Activated CD4-positive, CD25-positive, alpha-beta regulatory T cell treated with anti-CD3 and anti-CD28 coated beads, Interleukin-2, amount 50 U/mL, for 16 hours (primary cell): ENCODE measurements at places on chromosomes 3 and 15.
A peak's percentile ranks its signal among the peaks of the same experiment; 100 is the strongest.

GRCh38 chr3:47571391-47572175, 7.1 kb downstream of the CSPG5 start:
- no peak for DNase-seq

DNA sequence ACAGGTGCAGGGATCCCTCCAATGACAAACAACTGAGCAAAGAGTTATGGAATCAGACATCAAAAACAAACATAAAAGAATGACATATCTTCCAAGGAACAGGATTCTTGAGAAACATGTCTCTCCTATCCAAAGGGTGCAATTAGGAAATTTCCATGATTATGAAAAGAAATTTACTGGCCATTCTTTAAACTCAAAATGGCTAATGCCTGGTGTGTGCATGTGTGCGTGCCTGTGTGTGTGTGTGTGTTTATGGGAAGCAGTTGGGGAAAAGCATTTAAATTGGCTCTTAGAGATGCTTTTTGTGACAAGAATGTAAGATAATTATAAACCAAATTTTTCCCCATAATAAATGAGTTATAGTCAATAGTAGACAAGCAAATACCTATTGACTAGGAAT, 320.5 kb upstream of the THBS1 start:
- DNase-seq: no peak

DNA sequence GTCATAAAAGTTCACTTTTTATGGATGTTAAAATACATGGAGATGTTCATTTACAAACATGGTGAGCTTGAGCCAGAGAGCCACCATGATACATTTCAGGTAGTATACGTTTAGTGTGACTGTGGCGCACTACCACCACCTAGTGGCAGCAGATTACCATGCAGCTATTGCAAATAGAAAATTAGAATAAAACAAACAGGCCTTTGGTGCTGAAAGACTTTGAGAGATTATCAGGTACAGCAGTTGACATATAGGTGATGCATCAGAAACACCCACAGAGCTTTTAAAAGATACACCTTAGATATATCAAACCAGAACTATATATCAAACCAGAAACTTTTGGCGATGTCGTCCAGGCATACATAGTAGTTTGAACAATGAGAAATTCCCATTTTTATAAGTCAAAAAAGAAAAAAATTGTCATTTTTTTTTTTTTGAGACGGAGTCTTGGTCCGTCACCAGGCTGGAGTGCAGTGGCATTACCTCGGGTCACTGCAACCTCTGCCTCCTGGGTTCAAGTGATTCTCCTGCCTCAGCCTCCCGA, 42.0 kb upstream of the ICE2 start:
- DNase-seq: peak; percentile 56

DNA sequence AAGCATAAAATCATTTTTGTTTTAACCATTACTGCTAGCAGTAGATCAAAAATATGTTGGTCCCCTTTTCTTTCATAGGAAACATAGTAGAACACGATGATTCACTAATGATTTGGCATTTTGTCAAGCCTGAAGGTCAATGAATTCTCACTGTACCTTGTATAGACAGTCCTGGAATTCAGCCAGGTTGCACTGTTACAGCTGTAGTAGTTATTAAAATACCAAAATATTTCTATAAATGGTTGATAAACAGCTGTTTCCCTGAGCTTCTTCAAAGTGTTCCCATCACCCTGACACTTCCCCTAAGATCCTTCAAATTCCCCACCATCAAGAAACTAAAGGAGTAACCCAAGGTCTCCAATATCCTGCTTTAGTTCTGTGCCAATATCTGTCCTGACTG, 200.9 kb downstream of the ATP8B4 start:
- no peak for DNase-seq

DNA sequence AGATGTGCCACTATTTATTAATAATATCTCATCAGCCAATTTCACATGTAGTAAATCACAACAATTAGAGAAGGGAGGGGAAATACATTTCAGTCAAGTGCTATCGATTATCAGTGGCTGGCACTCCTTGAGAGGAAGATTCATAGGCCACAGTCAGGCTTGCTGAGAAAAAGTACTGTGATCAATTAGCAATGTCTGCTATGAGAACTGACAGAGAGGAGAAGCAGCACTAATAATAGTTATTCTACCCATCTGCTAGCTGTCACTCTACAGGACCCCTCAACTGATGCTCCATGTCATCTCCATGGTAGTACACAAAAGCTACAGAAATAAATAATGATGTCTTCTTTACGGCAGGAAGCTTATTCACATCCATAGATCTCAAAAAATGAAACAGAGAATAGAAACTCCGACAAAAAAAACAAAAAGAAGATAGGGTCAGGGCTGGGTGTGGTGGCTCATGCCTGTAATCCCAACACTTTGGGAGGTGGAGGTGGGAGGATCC, 351.3 kb downstream of the FOXP1 start:
- DNase-seq: no peak

GRCh38 chr15:86183596-86184491, 104.2 kb downstream of the AGBL1 start:
- DNase-seq: no peak

- no peak for DNase-seq
These were observed 7.1 kb upstream of the TTC14 start for GRCh38 chr3:180594631-180595558.

DNA sequence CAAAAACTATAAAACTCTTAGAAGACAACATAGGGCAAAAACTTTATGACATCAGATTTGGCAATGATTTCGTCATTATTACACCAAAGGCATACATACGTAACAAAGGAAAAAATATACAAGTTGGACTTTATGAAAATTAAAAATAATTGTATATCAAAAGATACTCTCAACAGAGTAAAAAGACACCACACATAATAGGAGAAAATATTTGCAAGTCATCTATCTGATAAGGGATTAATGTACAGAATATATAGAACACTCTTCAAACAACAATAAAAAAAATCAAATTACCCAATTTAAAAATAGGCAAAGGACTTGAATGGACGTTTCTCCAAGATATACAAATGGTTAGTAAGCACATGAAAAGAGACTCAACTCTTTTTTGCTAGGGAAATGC, 77.5 kb downstream of the RPL39L start:
- no peak for DNase-seq

- no peak for DNase-seq
These were observed 11.8 kb upstream of the MYO1E start for GRCh38 chr15:59384507-59384906.

GRCh38 chr15:47607695-47608094, 109.6 kb upstream of the SEMA6D start:
- no peak for DNase-seq

DNA sequence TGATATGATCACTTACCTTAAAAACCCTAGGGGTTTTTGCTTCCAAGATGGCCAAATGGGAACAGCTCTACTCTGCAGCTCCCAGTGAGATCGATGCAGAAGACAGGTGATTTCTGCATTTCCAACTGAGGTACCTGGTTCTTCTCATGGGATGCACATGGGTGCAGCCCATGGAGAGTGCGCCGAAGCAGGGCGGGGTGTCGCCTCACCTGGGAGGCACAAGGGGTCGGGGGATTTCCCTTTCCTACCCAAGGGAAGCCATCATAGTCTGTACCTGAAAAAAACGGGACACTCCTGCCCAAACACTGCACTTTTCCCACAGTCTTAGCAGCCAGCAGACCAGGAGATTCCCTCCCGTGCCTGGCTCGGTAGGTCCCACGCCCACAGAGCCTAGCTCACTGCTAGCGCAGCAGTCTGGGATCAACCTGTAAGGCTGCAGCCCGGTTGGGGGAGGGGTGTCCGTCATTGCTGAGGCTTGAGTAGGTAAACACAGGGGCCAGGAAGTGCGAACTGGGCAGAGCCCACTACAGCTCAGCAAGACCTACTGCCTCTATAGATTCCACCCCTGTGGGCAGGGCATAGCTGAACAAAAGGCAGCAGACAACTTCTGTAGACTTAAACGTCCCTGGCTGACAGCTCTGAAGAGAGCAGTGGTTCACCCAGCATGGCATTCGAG, 78.6 kb downstream of the CTNNB1 start:
- DNase-seq: no peak

DNA sequence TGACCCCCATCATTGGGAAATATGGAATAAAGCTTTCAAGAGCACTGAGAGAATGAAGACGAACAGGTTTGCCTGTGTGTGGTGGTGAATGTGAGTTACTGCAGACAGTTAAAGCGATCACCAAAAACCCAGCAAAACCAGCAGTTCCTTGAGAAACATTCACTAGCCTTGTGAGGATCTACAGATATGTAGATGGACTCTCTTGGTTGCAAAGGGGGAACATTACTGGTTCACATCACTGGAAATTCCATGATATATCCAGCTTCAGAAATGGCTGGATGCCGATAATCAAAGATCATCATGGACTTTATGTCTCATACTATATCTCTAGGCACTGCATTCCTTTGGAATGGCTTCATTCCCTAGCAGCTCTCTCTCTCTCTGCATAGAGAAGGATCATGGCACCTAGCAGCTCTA, 10.2 kb upstream of the HERC1 start:
- DNase-seq: no peak
